Stimulated activated CD4-positive, alpha-beta T cell treated with anti-CD3 and anti-CD28 coated beads, TNF-alpha, amount 100 ng/mL, for 24 hours (primary cell): ENCODE measurements at places on chromosomes 16 and 17.
A peak's percentile ranks its signal among the peaks of the same experiment; 100 is the strongest.

- no peak for DNase-seq
Observed at GRCh38 chr17:11406716-11407115, 165.7 kb downstream of the SHISA6 start.

- no peak for DNase-seq
Observed at GRCh38 chr16:87067003-87067556, 250.1 kb downstream of the C16orf95 start.

GRCh38 chr16:79933603-79934002 lies 333.1 kb upstream of the MAF start:
- no peak for DNase-seq

GRCh38 chr17:49612726-49613125 lies 37.1 kb downstream of the NXPH3 start:
- no peak for DNase-seq

GRCh38 chr17:75856062-75856756 lies 1.1 kb upstream of the WBP2 start:
- no peak for DNase-seq

DNA sequence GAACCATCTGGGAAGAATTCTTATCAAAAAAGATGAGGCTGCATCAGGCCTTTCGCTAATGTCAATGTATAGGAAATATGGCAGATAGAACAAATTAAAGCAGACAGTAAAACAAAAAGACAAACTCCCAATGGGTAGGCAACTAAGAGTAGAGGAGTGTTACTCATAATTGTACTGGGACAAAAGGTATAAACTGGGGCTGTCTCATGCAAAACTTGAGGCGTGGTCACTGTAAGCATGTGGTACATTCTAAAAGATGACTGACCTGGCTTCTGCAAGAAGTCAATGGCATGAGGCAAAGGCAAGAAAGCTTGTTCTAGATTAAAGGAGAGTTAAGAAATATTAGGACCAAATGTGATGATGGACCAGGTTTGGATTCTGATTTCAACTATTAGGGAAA lies 26.7 kb downstream of the SMIM36 start:
- no peak for DNase-seq

DNA sequence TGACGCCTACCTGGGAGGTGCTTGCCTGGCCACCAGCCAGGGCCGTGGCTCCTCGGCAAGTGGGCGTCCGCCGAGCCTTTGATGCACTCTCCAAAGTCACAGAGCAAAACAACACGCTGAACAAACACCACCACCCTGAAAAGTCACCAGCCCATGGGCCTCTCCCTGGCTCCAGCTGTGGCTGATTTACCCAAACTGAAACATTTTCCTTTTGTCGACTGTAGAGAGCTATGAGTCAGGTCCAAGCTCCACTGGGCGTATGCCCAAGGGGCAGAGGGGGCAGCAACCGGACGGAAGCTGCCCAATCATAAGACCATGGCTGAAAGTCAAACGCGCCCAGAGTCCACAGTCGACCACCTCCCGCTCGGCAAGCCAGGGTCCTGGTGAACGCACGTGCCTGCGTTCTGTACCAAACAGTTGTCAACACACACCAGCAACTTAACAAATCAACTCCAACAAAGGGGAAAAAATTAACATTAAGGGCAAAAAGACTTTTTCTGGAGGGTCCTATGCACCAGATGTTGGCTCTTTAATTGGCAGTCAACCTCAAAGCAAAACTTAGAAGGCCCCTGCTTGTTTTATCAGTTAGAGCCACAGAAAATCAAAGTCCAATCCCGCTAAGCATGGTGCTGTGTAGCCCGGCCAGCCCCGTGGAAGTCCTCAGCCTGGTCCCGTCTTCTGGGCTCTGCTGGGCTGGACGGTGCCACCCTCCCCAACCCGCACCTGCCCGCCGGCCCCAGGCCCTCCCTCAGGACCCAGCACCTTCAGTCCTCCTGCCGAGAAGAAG lies 47.3 kb downstream of the TBC1D16 start:
- no peak for DNase-seq

GRCh38 chr17:44350733-44351226 lies 5.7 kb downstream of the GRN start:
- DNase-seq, result peak; percentile 50

DNA sequence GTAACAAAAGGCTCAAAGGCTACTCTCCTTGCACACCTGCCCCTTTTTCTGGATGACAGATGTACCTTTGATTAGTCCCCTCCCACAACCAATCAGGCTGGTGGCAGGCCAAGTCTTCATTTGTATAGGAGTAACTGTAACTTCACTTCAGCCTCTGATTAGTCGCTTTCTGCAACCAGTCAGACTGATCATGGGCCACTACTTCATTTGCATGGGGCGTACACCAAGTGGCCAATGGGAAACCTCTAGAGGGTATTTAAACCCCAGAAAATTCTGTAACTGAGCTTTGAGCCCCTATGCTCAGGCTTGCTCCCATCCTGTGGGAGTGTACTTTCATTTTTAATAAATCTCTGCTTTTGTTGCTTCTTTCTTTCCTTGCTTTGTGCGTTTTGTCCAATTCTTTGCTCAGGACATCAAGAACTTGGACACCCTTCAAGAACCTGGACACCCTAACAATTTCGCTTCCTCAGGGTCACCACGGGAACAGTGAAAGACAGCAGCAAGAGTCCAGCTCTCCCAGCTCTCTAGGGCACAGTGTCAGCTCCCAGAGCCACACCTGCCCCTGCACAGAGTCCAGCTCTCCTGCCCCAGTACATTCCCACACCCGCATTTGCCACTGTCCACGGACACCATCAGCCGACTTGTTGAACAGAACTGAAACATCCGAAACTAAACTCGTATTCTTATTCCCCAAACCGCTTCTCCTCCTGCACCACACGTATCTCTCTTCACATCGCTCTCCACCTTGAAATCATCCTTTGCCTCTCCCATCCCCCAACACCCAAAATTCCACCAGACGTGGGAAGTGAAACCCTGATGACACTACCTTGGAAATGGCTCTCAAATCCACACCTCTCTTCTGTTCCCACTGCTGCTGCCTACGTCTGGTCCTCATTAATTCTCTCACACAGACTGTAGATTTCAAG lies 53.4 kb downstream of the ABCC12 start:
- no peak for DNase-seq

DNA sequence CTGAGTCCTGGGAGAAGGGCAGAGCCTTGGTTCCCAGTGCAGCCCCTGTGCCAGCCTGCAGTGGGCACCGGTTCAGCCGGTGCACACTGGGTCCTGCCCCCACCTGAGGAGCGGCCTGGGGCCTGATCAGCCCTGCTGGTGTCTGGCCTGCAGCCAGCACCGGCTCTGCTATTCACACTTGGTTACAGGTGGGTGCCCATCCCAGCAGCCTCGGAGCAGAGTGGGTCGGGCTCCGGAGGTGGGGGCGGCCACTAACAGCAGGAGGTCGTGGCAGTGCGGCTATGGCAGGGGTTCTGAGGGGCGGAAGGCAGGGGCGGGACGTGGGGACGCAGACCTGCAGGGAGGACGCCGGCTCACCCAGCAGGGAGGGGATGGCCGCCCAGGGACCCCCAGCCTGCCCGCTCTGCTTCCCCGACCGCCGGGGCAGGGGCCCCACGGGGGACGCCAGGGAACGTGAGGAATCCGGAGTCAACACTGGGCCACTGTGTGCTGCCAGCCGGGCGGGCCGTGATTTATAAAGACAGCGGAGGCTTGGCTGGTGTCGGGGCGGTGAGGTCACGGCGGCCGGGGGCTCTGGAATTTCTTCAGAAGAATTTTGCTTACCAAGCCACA lies 20.3 kb downstream of the METRNL start:
- no peak for DNase-seq

DNA sequence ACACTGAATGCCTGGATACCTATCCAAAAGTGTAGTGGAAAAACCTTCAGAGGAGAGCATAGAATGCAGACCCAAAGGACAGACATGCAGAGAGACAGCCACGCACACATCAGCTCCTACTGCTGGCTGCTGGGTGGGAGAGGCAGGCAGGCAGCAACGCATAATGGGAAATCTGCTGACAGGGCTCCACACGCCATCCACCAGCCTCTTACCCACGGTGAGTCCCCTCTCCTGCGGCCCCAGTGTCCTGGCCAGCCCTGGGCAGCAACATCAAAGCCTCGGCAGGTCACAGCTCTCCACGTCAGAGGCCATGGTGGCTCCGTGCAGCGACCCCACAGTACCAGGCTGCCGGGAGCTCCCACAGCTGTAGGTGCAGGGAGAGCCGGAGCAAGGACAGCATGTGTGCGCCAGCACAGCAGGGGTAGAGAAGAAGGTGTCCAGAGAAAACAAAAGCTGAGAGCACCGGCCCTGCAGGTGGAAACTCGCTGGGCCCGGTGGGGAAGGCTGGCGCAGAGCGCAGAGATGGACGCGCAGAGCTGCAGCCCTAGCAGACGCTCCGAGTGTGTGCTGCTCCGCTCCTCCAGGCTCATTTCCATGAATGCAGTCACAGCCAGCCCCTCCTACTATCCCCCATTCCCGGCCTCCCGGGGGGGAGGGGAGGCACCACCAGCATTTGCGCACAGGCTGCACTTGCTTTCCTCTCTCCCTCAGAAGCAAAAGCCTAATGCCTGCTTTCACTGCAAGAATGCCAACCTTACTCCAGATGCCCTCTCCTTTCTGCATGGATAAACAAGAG lies 58.9 kb downstream of the CYTH1 start:
- DNase-seq, result no peak

- no peak for DNase-seq
Observed at GRCh38 chr16:51394421-51394820, 243.4 kb upstream of the SALL1 start.

DNA sequence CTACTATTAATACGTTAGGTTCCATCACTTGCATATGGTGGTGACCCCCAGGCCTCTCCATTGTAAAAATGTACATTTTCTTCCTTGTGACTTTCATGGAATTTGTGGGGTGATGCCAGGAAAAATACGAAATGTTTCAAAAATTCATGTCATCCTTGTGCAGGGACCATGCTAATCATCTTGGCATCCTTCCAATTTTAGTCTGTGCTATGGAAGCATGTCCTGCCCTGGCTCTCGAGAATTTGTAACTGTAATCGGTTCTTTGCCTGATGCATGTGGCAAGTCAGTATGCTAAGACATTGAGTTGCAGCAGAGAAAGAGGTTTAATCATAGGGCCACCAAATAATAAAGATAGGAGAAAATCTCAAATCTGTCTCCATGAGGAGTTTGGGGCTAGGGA lies 14.3 kb upstream of the GINS3 start:
- DNase-seq, result no peak

DNA sequence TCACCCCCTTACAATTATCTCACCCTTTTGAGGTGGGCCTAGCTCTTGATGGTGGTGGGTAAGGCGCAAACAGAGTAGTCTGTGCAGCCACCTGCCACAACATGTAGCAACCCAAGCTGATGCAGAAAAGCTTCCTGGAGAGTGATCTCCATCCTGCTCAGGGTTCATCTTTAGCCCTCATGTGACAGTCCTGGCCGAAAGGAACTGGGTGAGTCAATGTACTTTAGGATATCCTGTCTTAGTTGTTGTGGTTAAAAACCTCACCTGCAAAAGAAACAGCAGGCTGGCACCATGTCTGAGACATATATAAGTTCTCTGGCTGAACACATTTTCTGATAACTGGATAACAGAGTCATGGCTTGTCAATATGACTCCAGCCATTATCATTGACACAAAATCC lies 183.5 kb upstream of the CPHXL start:
- DNase-seq, result no peak

GRCh38 chr17:9071016-9071415 lies 49.7 kb downstream of the NTN1 start:
- no peak for DNase-seq

DNA sequence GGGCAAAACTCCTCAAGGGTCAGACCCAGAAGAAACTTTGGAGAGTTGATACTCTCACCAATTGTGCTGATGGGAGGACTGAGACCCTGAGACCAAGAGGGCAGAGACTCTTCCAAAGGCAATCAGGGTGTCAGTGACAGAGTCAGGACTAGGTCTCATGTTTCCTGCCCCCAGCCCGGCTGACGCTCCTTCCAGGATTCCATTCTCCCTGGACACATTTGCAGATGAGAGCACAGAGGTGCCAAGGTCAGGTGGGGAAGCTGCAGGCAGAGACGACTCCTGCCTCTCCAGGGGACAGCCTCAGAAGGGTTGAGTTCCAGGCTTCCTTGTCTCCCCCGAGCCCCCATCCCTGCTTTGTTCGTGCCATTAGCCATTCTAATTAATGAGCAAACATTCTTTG lies 174.1 kb downstream of the WSCD1 start:
- DNase-seq, result no peak

DNA sequence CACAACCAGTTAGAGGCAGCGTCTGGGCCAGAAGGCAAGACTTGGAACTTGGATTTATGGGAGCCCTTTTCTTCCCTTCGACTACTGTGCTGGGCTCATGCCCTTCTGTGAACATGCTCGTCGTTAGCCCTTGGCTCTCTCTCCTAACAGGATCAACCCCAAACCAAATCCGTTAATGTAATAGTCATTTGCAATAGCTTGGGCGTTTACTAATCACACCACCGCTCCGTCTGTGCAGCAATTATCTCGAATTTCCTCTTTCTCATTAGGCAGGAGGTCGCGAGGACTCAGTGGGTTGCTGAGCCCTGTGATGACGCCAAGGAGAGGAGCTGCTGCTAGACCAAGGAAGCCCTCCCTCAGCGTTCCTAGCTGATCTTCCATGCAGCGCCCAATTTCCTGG lies 114.7 kb downstream of the ENGASE start:
- no peak for DNase-seq

- no peak for DNase-seq
Observed at GRCh38 chr17:41629826-41630670, 5.7 kb upstream of the KRT17 start.

DNA sequence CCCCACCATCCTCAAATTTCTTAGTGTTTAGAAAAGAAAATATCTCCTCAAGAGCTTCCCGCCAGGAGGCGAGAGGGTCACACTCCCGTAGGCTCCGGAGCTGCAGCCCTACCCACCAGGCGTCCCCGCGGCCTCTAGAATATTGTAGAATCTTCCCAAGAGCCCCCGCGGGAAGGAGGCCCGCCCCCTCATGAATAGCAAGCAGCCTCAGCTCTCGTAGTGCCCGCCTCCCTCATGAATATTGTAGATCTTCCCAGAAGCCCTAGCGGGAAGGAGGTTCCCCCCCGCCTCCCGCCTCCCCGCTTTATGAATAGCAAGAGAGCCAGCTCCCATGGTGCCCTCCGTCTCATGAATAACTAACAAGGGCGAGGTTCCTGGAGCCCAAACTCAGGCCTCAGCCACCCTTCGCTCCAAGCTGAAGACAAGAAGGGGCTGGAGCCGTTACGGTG lies at the start of gene FBXO47:
TSS of gene FBXO47 (minus strand) at position 114 of the 449 bp plus-strand sequence. CDS start 4,378 bp downstream, outside the sequence.
- DNase-seq, result peak; percentile 65

GRCh38 chr16:65375651-65376050 lies 253.8 kb upstream of the CDH11 start:
- DNase-seq, result no peak

DNA sequence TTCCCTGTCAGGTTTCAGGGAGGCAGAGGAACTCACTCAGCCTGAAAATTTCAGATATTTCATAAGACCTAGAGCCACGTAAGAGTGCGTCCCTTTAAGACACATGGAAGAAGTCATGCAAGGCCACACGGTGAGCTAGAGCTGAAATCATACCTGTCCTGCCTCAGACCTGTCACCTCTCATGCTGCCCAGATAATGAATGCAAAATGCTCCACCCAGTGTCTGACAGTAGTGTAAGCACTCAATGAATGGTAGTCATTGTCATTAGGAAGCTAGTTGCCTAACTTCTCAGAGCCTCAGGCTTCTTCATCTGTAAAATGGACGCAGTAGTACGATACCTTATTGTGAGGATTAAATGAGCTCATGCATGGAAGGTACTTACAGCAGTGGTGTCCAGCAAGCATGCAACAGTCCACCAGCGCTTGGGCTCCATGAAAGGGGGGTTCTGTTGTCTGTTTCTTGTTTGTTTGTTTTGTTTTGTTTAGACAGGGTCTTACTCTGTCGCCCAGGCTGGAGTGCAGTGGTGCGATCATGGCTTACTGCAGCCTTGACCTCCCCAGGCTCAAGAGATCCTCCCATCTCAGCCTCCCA lies 60.7 kb downstream of the WSB1 start:
- no peak for DNase-seq
